ENCODE measurements at places on chromosomes 3 and 15.

GRCh38 chr3:11195721-11196332 is 41.5 kb downstream of the HRH1 start:
- no peak for DNase-seq

DNA sequence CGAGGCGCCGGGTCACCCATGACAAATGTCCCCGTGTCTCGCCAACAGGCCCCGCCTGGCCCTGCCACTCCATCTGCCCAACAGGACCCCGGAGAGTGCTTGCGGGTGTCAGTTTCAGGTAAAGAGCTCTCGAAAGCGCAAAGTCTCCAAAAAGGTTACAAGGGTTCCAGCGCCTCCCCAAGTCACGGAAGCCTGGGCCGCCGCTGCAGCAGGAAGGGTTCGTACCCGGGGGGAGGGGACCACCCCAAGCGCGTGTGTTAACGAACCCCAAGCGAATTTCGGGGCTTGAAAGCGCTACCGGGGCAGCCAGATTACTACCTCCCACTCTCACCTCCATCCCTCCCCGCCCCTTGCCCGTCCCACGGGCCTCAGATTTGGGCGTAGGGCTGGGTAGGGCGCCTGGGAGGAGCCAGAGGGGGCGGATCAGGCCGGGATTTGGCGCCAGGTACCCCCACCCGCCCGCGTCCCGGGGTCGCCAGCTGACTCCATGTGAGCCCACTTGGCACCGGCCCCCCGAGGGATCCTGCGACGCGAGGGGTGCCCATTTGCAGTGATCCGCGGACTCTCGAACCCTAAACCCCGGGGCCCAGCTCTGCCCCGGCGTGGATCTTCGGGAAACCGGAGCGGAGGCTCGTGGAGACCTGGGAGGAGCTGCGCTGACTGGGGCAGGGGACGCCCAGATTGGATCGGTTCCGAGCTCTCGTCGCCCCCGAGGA is 85.9 kb downstream of the NR2F2 start:
- no peak for DNase-seq

DNA sequence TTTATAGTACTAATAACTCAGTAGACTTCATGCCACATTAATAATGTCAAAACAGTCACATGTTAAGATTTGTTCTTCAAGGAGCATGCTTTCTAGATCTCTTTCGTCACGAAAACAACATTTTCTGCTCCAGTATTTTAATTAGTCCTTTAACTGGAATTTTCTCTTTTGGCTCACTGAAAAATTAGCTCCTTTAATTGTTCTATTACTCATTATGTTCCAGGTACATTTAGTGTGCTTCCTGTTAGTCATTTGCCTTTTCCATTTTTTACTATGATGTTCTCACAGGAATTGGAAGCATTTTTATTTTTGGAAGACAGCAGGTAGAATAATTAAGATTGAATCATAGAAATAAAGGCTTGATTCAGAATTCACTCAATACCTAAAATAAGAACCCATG is 111.2 kb downstream of the SLC9A9 start:
- no peak for DNase-seq

GRCh38 chr15:92466834-92467233 is 73.2 kb downstream of the ST8SIA2 start:
- DNase-seq, result no peak

DNA sequence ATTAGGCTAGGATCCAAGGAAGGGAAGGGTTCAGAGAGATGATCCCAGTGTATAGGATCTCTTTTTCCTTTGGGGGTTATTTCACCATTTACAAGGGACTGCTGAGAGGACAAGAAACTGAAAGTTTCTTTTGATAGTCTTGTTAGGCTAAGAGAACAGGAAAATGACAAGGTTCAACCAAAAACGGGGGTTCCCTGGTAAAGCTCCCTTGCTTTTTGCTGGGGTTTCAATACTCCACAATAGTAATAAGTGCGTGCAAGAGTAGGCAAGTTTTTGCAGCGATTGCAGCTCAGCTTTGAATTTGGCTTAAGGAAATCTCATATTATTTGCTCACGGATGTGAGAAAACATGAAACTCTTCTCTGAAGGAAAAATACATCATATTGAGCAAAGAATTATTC is 18.8 kb upstream of the SUSD5 start:
- DNase-seq, result no peak

- DNase-seq, result no peak
Observed at GRCh38 chr3:98733812-98734281, 29.3 kb upstream of the ST3GAL6 start.

DNA sequence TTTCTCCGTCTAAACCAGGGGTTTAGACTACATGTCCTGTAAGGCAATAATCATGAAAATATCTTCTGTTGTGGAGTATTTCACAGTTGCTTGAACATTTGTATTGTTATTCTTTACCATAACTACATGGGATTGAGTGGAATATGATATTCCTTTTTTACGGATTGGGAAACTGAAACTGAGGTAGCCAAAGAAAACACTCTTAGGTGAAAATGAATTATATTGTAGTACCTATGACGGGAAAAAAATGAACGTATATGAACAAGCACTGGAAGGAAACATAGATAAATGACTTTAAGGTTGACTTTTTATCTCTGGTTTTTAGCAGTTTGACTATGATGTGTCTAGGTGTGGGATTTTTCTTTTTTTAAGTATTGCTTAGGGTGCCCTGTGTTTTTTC is 35.6 kb downstream of the MAP2K1 start:
- no peak for DNase-seq

DNA sequence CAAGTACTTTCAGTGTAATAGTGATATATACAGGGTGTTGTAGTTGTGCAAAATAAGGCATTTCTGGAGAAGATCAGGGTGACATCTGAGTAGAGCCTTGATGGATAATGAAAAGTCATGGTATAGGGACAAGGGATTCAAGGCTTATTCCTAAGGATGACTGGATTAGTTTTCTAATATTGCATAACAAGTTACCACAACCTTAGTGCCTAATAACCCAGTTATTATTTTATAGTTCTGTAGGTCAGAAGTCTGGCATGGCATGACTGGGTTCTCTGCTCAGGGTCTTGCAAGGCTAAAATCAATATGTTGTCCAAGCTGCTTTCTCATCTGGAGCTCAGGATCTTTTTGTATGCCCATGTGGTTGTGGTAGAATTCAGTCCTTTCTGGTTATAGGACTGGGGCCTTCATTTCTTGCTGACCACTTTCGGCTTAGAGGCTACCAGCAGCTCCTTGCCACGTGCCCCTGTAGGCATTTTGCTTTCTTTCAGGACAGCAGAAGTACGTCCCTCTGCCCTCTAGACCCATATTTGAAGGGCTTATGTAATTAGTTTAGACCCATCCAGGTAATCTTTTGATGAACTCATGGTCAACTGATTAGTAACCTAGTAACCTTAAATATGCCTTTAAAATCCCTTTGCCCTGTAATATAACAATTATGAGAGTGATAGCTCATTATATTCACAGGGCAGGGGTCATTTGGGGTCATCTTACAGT is 73.2 kb upstream of the LRRFIP2 start:
- DNase-seq, result no peak
